ENCODE measurements at places on chromosomes 3 and 15.

GRCh38 chr15:31480356-31481025, 153.9 kb downstream of the KLF13 start:
- no peak for DNase-seq

GRCh38 chr3:29239376-29239775, 41.5 kb upstream of the RBMS3 start:
- DNase-seq = no peak

GRCh38 chr15:92109191-92109873, 255.8 kb downstream of the SLCO3A1 start:
- no peak for DNase-seq

GRCh38 chr3:159787794-159788205, 200.8 kb upstream of the IL12A start:
- DNase-seq = peak; percentile 83

DNA sequence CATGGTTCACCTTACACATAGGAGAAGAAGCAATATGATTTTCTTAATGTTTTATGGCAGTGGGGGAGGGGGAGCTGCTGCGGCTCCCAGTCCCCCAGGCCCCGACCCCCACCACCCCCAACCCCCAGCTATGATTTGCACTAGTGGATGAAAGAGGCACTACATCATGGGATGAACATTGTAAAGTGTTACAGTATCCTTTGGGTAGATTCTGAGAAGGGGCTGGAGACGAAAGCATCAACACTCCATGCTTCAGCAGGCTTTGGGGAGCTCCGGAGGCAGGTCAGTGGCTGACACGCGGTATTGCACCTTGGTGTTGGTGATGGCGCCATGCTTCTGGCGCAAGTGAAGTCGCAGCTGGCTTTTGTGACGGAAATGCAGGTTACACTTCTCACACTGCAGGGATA, 19.9 kb upstream of the RTP2 start:
- no peak for DNase-seq

DNA sequence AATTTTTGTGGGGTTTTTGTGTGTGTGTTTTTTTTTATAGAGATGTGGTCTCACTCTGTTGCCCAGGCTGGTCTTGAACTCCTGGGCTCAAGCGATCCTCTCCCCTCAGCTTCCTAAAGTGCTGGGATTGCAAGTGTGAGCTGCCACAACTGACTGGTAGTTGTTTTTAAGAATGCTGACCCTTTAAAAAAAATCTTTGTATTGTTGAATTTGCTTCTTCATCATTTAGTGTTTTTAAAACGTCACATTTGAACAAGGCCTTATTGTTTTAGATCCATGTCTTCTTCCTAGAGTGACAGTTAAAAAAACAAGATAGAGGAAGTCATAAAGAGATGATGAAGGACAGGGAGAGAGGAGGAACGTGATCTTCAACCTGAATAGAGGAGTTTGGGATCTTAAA, 24.1 kb downstream of the GJD2 start:
- no peak for DNase-seq

DNA sequence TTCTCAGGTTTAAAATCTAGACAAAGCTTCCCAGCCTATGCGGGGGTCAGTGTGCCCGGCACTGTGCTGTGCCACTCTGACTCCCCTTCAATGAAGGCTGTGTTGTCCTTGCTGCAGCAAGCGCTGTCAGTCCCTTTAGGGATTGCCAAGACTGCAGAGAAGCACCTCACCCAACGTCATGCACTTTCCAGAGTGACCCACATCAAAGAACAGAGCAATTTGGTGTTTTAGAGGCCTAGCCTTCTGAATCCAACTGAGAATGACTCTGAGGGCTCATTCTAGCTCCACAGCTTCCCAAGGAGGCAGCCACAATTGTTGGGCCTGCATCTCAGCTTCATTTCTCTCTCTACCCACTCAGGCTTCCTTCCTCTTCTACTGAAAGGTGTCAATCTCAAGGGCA, 26.4 kb downstream of the SLC9A9 start:
- no peak for DNase-seq

DNA sequence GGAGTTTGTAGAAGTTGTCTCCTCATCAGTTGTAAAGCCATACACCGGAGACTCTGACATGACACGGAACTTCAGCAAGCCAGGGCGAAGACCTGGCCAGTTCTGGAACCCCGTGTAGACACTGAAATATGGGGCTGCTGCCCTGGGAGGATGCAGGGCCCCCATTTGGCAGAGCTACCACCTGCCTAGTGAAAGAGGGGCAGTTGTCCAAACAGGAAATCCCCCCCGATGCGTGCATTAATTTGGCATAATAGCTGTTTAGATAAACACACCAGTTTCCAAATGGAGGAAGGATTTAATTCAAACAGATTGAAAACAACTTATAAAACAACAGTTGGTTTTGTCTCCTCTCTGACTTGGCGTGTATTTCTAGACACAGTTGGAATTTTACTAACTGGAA, 357.2 kb downstream of the GABRG3 start:
- no peak for DNase-seq

DNA sequence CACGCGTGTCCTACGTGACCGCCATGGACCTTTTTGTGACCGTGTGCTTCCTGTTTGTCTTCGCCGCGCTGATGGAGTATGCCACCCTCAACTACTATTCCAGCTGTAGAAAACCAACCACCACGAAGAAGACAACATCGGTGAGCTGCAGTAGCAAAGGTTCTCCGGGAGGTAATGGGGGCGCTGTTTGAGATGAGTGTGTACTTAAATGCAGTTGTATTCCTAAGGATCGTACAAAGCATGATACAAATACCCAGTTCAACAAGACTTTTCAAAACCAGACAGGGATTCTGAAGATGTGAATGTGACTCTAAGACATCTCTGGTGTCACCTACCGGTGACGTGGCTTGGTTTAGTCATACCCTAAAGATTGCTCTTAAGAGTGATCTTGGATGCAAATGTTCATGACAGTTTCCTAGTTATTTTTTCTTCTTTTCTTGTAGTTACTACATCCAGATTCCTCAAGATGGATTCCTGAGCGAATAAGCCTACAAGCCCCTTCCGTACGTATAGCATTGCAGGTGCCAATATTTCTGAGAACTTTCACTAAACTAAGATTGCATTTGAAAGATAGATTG, 556.6 kb downstream of the GABRG3 start:
- no peak for DNase-seq

- no peak for DNase-seq
Measured at GRCh38 chr3:32951410-32951811, at the start of gene CCR4. TSS of gene CCR4 (plus strand) at chr3:32951644. CDS start at chr3:32953423, 1,779 bp downstream.

DNA sequence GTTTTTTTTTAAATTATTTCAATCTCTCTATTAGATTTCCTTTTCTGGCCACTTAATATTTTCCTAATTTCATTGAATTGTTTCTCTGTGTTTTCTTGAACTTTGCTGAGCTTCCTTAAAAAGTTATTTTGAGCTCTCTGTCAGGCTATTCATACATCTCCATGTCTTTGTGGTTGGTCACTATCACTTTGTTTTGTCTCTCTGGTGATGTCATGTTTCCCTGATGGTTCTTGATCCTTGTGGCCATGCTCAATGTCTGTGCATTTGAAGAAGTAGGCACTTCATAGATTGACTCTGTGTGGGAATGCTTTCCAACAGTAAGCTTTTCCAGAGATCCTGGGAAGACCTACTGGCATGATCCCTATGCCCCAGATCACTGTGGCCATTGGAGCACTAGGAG, 18.6 kb downstream of the CD200R1 start:
- no peak for DNase-seq

- no peak for DNase-seq
Measured at GRCh38 chr15:88467935-88468528, 524 bp downstream of the MRPS11 start.

GRCh38 chr3:134567605-134568004, 81.7 kb downstream of the CEP63 start:
- no peak for DNase-seq
